ENCODE measurements at places on chromosomes 7 and 10.

GRCh38 chr7:126535176-126535575, 717.6 kb downstream of the GRM8 start:
- DNase-seq, result no peak

- DNase-seq, result no peak
Measured at GRCh38 chr7:42690794-42691639, 220.9 kb downstream of the C7orf25 start.

DNA sequence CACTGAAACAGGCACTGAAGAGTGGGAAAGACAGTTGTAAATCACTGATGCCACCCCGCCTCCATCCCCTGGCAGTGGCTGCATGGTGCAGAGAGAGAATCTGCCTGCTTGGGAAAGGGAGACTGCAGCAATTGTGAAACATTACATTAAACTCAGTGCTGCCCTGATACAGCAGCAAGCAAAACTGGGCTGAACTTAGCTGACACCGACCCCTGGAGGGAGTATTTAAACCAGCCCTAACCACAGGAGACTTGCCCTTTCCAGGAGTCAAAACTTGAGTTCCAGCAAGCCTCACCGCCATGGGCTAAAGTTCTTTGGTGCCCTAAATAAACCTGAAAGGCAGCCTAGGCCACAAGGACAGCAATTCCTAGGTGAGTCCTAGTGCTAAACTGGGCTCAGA, 109.4 kb upstream of the PLPP4 start:
- no peak for DNase-seq

DNA sequence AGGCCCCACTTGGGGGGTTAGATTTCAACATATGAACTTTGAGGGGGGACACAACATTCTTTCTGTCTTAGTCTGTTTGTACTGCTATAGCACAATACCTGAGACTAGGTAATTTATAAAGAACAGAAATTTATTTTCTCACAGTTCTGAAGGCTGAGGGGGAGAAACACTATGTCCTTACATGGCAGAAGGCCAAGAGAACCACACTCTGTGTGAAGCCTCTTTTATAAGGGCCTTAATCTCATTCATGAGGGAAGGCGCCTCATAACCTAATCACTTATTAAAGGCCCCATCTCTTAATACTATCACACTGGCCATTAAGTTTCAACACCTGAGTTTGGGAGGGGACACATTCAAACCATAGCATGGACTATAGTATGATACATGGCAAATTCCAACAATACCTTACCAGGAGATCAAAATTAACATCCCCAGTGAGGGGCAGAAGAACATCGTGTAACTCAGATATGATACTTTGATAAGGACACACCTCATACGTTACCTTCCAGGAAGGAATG, 9.3 kb upstream of the PDLIM1 start:
- no peak for DNase-seq

DNA sequence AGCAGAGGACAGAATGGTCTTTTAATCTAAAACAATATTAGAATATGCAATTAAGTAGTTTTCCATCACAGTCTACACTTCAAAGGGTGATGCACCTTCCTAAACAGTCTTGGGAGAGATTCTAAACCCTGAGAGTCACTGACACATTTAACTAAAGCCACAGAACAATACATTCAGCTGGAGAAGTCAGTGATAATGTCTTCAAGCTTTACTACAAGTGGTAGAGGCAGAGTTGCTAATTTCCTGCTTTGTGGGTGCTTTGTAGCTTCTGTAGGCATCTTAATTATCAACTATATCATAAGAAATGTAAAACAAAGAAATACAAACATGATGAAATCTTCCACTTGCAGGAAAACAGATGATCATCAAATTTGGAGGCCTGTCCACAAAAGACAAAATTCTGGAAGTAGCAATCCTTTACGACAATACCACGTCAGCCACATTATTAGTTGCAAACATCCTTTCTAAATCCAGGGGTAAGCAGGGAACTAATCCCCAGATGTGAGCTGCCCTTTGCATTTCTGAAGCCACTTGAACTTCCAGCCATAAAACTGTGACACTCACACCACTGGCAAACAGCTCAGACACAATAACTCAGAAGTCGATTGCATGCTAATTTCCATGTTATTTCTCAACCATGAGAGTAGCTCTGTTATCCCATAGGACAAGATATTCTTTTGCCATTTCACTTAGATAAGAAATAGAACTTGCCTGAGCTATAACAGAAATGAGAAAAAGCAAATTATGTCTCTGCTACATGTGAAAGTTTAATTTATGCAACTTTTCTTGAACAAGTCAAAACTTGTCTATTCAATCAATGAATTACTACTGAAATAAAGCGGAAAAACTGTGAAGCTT, 212.2 kb downstream of the FAM107B start:
- no peak for DNase-seq

- no peak for DNase-seq
Measured at GRCh38 chr10:110074758-110075671, 67.2 kb downstream of the ADD3 start.

GRCh38 chr10:35574924-35575352, 30.2 kb upstream of the GJD4 start:
- no peak for DNase-seq

DNA sequence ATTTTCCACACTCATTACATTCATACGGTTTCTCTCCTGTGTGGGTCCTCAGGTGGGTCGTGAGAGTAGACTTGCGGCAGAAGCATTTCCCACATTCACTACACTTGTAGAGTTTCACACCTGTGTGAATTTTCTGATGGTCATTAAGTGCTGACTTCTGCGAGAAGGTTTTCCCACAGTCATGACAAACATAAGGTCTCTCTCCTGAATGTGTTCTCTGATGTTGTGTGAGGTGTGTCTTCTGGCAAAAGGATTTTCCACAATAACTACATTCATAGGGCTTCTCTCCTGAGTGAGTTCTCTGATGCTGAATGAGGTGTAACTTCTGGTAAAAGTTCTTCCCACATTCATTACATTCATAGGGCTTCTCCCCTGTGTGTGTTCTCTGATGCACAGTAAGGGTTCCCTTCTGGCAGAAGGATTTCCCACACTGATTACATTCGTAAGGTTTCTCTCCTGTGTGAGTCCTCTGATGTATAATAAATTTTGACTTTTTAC, 15.1 kb downstream of the ZNF12 start:
- no peak for DNase-seq

DNA sequence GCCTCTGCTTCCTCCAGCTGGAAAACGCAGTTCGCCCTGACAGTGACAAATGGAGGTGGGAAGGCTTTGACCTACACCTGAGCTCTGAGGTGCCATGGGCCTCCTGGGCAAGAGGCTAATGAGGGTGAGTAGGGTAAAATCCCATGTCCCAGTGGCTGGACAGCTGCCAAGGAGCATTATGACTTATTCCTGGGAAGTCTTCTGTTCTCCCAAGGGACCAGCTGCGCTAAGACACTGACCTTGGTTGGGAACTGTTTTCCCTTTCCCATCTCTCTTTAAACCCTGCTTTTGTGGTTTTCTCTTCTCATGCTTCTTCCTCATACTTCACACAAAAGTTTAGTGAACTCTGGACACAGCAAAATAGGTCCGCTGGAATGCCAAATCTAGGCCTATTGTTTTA, 72.6 kb downstream of the COPG2 start:
- DNase-seq, result peak; percentile 20

GRCh38 chr7:138727336-138728099, 26.4 kb upstream of the SVOPL start:
- no peak for DNase-seq

DNA sequence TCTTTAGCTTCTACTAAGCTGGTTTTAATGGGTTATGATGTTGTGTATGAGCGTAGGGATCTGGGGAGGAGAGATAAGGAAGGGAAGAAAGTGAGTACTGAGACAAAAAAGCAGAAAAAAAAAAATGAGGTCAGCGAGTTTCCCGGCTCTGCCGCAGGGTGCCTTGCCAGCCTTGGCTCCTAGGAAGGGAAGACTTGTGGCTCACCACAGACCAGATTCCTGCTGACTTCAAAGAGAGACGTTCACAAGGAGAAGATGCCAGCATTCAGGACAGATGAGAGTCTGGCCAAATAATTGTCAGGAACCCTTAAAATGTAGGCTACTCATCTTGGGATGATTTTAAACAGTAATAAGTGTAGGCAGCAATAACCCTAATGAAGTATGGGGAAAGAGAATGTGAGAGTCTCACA, 11.4 kb upstream of the FAS start:
- no peak for DNase-seq

- DNase-seq, result no peak
Measured at GRCh38 chr7:117347962-117348672, 25.3 kb upstream of the WNT2 start.

GRCh38 chr7:21028599-21028998, 241.9 kb upstream of the SP8 start:
- no peak for DNase-seq

- DNase-seq, result no peak
Measured at GRCh38 chr10:48404646-48405045, 98.2 kb downstream of the MAPK8 start.

- DNase-seq, result no peak
Measured at GRCh38 chr7:155510975-155511701, 35.2 kb downstream of the CNPY1 start.

DNA sequence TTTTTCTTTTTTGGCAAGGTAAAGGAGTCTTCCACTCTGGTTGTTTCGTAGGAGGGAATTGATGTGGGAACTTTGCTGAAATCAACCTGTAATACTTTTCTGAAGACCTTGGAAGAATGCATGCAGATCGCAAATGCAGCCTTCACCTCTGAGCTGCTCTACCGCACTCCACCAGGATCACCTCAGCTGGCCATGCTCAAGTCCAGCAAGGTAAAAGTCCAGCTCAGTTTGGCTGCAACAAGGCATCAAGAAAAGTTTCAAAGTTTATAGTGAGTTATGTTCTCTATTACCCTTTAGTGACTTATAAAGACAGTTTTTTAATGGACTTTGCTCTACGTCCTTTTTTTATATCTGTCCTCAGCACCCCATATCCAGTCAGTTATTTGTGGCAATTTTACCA, 21.0 kb downstream of the PLEKHA8 start:
- no peak for DNase-seq

DNA sequence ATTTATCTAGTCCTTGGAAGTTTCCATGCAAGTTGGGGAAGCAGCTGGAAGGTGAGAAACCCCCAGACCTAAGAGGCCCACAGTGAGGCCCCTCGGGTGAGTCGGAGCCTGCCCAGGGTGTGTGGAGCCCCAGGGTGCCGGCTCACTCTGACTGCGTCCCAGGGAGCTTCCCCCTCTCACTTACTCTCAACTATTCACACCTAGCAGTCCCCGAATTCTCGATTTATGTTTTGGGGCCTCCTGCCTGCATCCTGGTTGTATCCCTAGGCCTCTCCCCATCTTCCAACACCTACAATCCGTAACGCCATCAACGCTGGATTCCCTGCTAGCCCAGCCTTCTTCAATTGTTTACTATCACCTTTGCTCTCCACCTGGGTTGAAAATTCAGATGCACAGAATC, 63.9 kb downstream of the PRKAG2 start:
- no peak for DNase-seq

DNA sequence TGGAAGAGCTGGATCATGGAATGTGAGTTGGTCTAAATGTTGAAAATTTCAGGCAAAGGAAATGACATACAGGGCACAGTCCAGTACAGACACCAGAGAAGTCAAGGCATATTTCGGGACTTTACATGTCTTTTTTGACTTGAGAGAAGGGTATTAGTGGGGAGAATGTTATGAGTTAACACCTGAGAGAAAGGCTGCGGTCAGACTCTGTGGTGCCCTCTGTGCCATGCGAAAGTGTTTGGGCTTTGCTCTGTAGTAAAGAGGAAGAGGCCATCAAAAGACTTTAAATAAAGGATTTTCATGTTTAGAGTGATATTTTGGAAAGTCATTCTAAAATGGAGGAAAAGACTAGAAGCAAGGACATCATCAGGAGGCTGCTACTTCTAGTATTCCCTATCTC, 607.4 kb downstream of the CCSER2 start:
- DNase-seq, result no peak

Data from BE2C (cell line).